ENCODE measurements at places on chromosomes 3 and 15.

- DNase-seq, result no peak
Observed at GRCh38 chr3:61353382-61353781, 102.1 kb upstream of the FHIT start.

GRCh38 chr15:100560323-100560722 is 31.6 kb upstream of the CERS3 start:
- no peak for DNase-seq

GRCh38 chr3:10363935-10364334 is 43.0 kb upstream of the SEC13 start:
- DNase-seq, result no peak

DNA sequence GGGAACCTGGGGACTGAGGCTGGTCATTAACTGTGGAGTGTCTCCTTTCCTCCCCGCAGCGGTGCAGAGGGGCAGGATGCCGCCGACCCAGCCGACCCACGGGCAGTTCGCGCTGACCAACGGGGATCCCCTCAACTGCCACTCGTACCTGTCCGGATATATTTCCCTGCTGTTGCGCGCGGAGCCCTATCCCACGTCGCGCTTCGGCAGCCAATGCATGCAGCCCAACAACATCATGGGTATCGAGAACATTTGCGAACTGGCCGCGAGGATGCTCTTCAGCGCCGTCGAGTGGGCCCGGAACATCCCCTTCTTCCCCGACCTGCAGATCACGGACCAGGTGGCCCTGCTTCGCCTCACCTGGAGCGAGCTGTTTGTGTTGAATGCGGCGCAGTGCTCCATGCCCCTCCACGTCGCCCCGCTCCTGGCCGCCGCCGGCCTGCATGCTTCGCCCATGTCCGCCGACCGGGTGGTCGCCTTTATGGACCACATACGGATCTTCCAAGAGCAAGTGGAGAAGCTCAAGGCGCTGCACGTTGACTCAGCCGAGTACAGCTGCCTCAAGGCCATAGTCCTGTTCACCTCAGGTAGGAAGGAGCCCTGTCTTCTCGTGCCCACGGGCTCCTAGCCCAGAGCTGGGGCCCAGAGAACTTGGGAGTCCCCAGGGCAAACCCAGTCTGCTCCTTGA is 3.7 kb downstream of the NR2F2 start:
- no peak for DNase-seq

GRCh38 chr3:33722191-33722590 is 4.1 kb upstream of the CLASP2 start:
- no peak for DNase-seq

DNA sequence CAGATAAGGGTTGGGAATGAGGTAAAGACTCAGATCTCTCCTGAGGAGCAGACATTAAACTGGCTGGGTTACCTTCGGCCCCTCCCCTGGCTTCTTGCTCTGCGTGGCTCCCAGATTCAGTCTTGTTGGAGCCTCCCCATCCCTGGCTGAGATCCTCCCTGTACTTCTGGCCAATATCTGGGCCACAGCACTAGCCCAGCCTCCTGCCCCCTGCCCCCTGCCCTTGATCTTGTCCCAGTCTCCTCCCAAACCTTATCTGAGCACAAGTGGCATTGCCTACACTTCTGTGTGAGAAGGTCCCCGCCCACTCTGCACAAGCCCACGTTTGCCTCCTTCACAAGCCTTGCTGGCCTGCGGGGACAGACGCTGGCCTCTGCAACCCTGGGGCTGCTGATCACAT is 16.8 kb downstream of the PLA2G4F start:
- no peak for DNase-seq

GRCh38 chr15:40543082-40543481 is 21.8 kb downstream of the CCDC32 start:
- DNase-seq, result no peak

DNA sequence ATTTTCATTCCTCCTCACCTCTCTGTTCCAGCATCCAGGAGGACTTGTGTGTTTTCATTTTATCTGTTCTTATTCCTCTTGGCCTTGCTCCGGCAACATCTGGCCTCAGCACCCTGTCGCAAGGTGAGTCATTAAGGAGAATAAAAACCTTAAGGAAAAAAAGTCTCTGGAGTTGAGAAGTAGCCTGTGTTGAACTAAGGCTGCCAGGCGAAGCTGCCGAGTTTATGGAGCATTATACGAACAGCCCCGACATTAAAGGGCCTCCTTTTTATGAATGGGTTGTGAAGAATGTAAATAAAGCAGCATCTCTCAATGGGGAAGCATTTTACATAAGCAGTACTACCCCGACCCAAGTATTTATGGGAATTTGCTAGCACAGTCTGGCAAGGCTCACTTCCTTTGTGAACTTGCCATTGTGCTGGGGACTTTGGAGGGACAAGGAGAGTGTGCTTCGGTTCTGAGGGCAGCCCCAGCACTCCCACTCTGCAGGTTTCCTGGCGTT is 4.7 kb downstream of the BAHD1 start:
- DNase-seq, result peak; percentile 53
